ENCODE measurements at places on chromosomes 1 and 21.

- DNase-seq: no peak
These were observed 12.6 kb upstream of the IER5 start for GRCh38 chr1:181075766-181076350.

DNA sequence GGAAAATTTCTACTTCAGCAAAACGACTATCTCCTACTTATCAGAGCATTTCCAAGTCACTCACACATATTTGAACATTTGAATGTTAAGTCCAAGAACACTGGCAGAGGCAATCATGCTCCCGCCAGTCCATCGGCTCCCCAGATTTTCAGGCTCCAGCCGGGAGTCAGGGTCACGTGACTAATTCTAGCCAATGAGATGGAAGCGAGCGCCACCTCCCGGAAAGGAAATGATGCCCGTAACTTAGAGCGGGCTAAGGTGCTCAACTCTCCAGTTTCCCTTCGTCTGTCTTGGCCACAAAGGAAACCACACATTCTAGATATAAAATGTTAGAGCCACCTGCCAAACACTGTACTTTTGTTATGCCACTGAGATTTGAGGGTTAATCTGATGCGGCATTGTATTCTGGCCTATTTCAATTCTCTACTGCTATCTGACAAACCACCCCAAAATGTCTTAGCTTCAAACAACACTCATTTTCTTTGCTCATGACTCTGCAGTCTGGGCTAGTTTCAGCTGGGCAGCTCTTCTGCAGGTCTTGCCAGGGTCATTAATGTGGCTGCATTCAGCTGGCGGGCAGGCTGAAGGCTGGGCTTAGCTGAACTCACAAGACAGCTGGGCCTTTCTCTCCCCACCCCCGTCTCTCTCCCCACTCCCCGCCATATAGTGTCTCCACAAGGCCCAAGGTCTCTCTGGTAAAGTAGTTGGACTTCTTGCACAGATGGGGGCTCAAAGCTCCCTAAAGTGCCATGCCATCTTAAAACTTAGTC, 16.5 kb upstream of the LHX4 start:
- DNase-seq: peak; percentile 28

GRCh38 chr1:20327467-20327866, 36.8 kb downstream of the VWA5B1 start:
- no peak for DNase-seq

DNA sequence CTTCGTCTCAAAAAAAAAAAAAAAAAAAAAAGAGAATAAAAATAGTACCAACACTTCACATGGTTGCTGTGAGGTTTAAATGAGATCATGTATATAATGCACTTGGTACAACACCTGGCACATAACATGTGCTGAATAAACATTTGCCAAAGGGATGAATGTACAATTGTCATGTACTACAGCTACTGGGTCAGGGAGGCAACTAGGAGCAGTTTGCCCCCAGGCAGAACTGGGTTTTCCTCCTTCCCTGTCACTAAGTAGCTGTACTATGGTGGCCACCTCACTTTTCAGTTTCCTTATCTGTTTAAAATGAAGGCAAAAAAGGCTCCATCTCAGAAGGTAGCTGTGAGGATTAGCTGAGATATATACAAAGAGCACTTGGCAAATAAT, 11.5 kb downstream of the AK2 start:
- no peak for DNase-seq

DNA sequence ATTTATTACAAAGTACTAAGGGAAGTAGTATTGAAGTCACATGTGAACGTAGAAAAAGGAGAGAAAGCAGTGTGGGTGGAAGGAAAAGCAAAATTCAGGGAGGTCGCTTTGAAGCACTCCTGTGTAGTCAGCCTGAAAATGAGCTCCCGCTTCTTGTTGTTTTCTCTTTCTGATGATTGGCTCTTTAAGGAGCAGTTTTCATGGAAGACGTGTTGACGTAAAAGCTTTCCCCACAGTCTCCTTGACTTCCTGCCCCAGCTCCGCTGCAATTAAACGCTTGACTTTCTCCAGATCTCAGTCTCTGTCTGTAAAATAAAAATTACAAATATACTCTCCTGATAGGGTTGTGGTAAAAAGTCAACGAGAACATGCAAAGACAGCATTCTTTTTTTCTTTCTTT, 661.5 kb upstream of the ZP4 start:
- DNase-seq: no peak

DNA sequence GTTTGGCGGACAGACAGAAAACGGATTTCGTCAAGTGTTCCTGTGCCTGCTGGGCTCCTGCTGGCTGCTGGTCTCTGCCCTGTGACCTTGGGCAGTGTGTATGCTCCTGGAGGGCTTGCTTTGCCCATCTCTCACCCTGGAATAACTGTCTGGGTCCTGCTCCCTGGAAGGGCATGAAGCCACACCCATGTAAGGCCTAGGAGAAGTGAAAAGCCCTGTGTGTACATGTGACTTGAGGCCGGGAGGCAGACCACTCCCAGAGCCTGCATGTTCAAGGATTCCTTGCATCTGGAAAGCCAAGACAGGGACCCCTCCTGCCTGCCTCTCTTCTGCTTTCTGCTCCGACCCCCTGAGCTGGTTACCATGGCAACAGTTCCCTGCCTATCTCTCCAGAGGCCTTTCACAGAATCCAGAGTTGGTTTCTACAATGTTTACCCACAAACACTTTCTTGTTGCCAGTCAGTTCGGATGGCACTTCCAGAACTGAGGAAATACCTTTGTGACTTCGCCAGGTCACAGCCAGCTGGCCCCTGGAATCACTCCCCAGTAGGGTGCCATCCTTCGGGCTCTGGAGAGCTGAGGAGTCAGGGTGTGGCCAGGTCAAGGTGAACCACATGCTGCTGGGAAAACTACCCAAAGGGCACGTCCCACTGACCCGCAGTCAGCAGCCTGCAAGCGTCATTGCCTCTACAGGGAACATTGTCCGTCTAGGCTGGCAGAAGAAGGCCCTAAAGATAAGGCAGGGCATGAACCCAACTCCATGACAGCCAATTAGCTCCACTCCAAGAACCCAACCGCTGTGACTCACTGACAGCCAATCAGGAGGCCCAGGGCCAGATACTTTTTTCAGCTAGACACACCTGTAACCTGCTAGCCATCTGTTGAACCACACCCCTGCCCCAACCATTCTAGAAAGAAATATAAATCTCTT, 14.7 kb upstream of the GPR37L1 start:
- no peak for DNase-seq

- DNase-seq: no peak
These were observed 30.7 kb downstream of the FOXO6 start for GRCh38 chr1:41391834-41392527.

All from T-helper 9 cell (primary cell).